CMK (cell line): ENCODE measurements at places on chromosomes 2 and 18.

DNA sequence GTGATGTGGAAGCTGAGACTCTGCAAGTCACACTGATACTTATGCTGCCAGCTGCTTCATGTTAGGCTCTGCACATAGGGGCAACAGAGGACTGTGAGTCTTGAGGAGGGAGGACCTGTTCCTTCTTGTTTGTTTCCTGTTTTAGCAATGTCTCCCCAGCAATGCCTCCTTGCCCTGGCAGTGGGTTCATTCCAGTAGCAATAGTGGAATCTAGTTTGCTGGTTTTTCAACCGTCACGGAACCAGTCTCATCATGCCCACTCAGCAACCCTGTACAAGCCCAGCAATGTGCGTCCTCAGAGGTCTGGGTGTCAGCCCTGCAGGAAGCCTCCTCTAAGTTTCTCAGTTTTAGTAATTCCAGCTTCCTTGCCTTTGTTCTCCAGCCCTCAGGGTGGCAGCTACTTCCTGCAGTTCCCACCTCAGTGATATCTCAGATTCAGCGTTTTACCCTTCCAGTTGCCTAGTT, 20.5 kb upstream of the ITGB6 start:
- DNase-seq = no peak

- DNase-seq = no peak
These were observed 6.9 kb downstream of the AMER3 start for GRCh38 chr2:130762031-130762909.

GRCh38 chr2:27003857-27004256, 28.9 kb upstream of the TMEM214 start:
- DNase-seq = no peak

- DNase-seq = no peak
These were observed 30.9 kb upstream of the RNF149 start for GRCh38 chr2:101339266-101339880.

DNA sequence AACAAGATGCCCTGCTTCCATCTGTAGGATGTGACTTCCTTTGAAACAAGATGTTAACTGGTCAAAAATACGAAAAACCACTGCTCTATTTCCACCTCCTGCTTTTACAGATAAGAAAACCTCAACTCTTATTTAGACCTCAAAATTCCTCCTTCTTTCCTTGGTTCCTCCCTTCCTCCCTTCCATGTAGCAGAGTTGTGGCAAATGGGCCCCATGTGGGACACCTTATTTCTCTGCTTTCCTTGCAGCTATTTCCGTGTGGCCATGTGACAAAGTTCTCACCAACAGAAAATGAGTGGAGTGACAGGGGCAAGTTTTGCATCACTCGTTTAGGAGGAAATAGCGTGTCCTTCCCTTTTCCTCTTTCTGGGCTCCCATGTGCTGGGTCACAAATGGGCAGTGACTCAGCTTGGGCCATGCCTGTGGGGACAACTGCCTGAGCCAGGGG, 69.4 kb upstream of the SMAD2 start:
- DNase-seq = peak; percentile 88

- DNase-seq = no peak
These were observed 28.0 kb downstream of the GCG start for GRCh38 chr2:162123806-162124758.

GRCh38 chr2:153476491-153476815, 2.1 kb downstream of the RPRM start:
- DNase-seq = no peak

- DNase-seq = peak; percentile 29
These were observed 50.8 kb downstream of the TRABD2A start for GRCh38 chr2:84830095-84830494.

DNA sequence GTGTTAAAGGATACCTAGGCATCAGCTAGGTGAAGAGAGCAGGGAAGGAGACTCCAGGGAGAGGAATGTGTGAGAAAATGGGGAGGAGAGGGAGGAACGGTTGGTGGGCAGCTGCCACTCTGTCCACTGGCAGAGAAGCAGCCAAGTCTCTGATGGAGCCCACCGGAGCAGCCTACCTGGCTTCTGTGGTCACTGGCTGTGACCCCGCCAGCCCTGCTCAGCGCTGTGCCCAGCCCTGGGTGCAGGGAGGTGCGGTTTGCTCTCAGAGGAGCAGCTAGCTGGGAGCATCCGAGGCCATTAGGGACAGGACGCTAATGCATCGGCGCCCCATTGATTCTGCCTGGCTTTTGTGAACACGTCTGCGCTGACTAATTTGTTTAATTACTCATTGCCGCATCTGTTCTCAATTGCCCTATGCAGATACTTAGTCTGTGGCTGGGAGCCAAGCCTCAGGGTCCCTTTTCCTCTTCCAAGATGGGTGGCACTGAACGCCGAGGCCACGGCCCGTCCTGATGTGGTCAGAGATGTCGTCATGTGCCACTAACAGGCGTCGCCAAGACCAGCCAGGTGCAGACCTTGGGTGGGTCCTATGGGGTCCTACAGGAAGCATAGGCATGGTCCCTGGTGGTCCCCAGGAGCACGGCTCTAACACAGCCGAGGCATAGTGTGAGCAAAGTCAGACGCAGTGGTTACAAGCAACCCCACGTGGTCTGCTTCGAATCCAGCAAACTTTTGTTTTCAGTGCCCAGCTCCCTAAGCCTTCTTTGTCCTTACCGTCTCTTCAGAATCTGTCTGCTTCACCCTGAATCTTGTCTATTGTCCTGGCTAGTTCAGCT, 82.0 kb downstream of the RRM2 start:
- DNase-seq = no peak

DNA sequence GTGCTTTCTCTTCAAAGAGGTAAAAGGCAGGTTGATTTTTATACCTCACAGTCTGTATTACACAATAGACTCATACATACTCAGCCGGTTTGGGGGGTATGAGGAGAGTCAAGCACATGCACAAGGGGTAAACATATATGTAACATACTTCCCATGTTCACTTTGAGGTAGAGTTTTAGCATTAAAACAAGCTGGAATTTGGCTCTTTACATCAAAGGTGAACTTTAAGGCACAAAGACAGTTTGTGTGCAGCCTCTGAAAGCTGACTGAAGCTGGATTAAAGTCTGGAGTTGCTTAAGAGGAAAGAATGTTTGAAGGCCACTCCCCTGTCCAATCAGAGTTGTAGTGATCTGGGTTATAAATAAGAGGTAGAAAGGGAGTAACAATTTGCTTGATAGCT, 282.0 kb downstream of the DPP10 start:
- DNase-seq = no peak

DNA sequence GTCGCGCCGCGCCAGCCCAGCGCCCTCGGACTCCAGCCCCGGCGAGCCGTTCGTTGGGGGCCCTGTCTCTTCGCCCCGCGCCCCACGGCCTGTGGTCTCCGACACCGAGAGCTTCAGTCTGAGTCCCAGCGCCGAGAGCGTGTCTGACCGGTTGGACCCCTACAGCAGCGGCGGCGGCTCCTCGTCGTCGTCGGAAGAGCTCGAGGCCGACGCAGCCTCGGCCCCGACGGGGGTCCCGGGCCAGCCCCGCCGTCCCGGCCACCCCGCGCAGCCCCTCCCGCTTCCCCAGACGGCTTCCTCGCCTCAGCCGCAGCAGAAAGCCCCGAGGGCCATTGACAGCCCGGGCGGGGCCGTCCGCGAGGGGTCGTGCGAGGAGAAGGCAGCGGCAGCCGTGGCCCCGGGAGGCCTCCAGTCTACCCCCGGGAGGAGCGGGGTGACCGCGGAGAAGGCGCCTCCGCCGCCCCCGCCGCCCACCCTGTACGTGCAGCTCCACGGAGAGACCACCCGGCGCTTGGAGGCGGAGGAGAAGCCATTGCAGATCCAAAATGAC, 1.4 kb downstream of the PHLPP1 start:
- DNase-seq = no peak

DNA sequence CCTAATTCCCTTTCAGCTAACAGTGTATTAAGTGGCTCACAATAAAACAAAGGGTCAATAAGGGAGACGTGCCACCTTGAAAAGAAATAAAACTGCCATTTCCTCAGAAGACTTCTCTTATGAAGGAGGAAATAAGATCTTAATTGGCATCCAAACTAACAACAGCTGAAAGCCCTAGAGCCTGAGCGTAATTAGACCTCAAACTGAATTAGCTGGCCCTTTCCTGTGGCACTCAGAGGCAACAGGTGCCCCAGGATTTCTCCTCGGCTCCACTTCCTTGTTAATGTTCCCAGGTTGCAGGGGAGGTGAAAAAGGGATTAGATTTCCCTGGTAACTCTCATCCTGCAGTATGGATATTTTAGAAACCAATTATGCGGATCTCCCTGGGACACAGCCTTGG, 804.3 kb downstream of the DCDC2C start:
- DNase-seq = no peak

DNA sequence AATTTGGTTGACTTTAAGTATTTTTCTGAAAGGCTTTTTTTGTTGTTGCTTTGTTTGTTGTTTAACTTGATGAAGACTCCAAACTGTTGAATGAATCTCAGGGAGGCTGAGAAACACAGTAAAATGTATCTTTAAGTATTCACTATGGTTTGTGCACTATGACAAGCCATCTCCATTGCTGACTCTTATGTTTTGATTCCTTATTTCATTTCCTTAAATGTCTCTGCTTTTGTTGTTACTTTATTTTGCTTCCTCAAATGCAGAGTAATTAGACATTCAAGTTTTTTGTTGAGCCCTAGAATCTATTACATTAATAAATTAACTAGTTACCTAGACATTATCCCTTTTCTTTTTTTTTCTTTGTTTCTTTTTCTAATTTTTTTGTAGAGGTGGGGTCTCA, 46.3 kb upstream of the SLC39A10 start:
- no peak for DNase-seq

GRCh38 chr2:111896024-111896423, 2.4 kb upstream of the MERTK start:
- DNase-seq = no peak

GRCh38 chr2:150824118-150824517, 336.7 kb upstream of the RND3 start:
- DNase-seq = no peak

GRCh38 chr2:201484805-201485204, 33.3 kb downstream of the STRADB start:
- no peak for DNase-seq

GRCh38 chr18:74376523-74376922, 60.9 kb downstream of the C18orf63 start:
- DNase-seq = no peak

- DNase-seq = no peak
These were observed 41.3 kb downstream of the C18orf63 start for GRCh38 chr18:74356959-74357358.
